ENCODE measurements at places on chromosomes 2 and 18.

GRCh38 chr18:67199993-67200617, 316.4 kb downstream of the DSEL start:
- DNase-seq = no peak

DNA sequence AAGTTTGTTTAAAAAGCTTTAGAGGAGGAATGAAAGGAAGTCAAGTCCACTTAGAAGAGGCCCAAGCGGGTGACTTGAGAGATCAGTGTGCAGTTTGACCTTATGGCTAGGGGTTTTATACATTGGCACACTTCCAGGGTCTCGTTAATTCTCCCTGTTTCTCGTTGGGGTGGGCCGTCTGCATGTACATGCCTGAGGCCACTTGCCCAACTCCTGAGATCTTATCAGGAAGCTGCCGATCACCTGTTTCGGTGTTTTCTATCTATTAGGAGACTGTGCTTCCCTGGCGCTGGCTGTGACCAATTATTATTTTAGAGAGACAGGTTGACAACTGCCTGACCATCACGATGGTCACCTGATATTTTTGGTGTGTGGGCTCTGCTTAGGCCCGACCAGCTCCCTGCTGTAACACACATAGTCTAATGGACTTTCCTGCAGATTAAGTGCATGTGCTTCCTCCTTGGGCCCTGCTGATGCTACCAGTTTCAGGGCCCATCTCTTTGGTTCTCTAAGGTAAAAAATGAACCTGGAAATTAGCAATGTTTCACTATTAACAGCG, 31.0 kb upstream of the MSH6 start:
- no peak for DNase-seq

GRCh38 chr2:191486584-191487320, 191.2 kb upstream of the NABP1 start:
- DNase-seq = no peak

- no peak for DNase-seq
Observed at GRCh38 chr2:132593171-132593570, 76.8 kb downstream of the LYPD1 start.

DNA sequence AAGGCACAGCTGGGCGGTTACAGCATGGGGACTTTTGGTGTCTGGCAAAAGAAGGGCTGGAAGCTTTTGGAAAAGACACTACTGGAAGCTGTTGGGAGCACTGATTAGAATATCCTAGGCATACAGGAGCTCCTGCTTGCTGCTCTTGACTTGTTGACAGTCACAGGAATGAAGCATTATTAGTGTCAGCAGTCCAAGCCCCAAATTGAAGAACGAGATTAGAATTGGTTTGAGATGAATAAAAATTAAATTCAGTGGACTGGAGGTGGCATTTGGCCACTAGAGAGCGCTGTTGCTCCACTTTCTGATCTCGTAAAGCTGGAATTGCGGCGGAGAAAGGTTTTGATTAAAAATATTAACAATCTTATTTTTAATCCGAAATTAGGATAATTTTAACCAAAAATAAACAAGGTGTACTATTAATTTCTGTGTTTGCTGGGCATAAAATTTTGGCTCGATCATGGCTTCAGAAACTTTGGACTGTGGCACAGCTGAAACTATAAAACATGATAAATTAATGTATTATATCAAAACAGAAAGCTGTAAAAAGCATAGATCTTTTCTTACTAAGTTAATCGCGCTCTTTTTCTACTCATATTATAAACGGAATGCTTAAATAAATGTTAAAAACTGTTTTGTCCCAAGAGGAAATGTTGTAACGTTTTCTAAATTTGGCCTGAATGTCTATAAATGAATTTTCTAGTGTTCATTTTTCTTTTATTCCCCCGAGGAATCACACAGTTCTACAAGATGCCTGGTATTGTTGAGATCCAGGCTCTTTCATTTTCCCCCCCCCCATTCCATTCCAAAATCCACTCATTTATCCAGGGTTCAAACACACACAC, 2.4 kb upstream of the HOXD8 start:
- peak; percentile 42 for DNase-seq

- no peak for DNase-seq
Observed at GRCh38 chr2:196206804-196207203, 35.4 kb upstream of the STK17B start.

- no peak for DNase-seq
Observed at GRCh38 chr18:78126536-78126935, 853.1 kb upstream of the SALL3 start.

DNA sequence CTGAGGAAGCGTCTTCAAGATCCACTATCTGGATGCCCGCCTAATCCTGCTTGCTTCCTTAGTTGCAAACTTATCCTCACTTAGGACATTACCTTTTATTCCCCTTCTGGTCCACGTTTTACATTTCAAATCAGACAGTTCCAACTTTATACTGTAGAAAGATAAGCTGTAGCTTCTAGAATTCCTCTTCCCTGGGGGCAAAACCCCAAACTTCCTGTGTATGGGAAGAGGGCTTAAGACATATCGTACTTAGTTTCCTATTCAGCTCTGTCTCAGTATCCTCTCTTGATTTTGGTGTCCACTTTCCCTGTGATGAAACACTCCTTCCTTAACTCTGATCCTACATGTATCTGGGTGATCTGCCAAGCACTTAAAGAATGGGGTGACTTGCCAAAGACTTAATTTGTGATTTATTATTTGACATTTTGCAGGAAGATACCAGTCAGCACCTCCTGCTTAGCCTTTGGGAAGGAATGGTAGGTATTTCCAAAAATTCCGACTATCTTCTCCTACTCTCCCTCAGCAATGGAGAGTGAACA, 245.2 kb downstream of the CDCA7 start:
- no peak for DNase-seq

DNA sequence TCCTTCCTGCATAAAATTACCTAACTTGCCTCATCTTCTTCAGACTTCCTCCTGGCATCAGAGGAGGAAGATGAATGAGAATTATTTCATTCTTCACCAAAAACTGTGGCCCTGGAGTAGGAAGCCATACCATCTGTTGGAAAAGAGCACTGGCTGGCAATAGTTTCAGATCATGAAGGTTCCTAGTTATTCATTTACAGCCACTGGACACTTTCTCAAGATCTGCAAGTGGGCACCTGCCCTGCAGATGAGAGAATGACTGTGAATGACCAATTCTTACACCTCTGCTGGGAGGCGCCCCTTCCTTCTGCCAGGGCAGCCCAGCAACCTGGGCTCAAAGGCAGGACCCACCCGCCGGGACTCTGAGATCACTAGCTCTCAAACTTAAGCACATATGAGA, 13.0 kb downstream of the DIPK1C start:
- no peak for DNase-seq

DNA sequence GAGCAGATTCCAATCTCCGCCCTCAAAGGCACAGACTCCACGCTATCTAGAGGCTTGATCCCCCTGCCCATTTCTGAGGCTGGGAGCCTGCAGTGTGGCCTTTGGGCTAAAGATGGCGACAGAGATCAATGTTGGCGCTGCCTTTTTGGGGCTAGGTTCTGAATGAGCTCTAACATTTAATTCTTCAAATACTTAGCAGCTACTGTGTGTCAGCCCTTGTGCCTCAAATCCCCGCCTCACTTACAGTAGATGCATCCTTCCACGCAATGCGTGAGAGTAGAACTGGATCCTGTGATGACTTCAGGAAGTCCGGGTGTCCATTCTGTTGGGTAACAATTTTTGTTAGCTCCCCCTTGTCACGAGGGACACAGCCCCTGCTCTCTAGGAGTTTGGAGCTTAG, 12.4 kb downstream of the IL1F10 start:
- DNase-seq = peak; percentile 19

Measured in stimulated activated CD8-positive, alpha-beta memory T cell treated with anti-CD3 and anti-CD28 coated beads, Interleukin-7, amount 100 ng/mL, for 4 hours (primary cell).